ENCODE measurements at places on chromosomes 6 and 20. TPM values are rescaled to one million over a fixed set of nuclear protein-coding genes. Genes with fewer than 3 reads are reported as not detected.

The FAM110A gene
- 1.7 TPM for total RNA-seq

The SYTL3 gene
- 0.60 TPM for total RNA-seq

The RNF217 gene
- 23.4 TPM for total RNA-seq

The TPD52L1 gene
- total RNA-seq: 21.1 TPM

The RGS17 gene
- 14.0 TPM for total RNA-seq

The MAP3K5 gene
- total RNA-seq: 1.2 TPM

The COL9A3 gene
- 1.3 TPM for total RNA-seq

The ADTRP gene
- total RNA-seq: 0.52 TPM

The ZSCAN23 gene
- total RNA-seq: 7.9 TPM

The MAFB gene
- total RNA-seq: 18.7 TPM

GRCh38 chr20:1841554-1842140 is 53.6 kb upstream of the SIRPA start:
- no peak for ATAC-seq

DNA sequence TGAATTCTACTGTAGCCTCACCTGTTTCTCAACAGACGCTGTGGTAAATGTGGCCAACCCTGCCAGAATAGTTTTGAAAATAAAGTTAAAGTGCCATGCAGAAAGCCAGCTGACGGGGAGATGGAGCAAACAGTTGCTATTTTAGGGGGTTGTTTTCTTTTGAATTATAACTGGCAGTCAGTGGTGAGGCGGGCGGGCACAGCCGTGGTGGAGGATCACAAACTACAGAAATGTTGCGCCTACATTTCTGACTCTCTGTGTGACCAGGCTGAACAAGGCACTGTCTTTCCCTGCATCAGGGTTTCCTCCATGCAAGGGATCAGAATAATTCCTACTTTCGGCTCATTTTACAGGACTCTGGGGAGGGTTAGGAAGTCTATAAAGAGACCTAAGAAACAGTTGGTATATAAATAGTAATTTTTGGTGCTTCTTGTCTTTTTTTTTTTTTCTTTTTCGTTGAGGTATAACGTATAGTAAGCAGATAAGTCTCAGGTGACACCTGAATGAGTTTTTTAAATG is 17.2 kb downstream of the CHMP4B start:
- no peak for ATAC-seq

DNA sequence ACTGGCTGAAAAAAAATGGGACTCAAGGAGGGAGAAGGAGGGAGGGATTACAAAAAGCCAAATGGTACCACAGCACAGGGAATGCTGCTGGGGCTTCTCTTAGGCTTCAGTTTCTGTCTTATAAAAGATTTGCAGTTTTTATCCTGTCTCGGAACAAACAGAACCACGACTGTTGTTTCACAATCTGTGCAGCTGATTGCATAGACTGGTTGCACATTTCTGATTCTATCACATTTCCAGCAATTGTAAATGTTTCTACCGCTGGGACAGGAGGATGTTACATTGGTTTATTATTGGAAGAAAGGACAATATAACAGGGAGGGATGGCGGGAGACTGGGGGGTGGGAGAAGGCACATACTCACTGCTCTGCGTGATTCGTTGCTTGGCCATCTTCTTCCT is 73.5 kb upstream of the ARID1B start:
- ATAC-seq: no peak

DNA sequence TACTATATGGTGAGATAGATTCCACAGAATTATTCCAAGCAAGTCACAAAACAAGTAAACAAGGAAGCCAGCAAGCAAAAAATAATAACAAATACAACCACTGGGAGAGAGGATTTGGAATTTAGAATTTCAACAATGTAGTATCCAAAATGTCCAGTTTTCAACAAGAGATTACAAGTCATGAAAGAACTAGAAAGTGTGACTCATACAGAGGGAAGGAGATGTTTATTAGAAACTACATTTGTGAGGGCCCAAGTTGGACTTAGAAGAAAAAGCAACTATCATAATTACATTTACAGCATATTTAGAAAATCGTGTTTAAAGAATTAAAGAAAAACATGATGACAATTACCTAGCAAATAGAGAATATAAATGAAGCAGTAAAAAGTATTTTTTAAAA is 494.6 kb upstream of the ID4 start:
- ATAC-seq: no peak

- ATAC-seq: no peak
Measured at GRCh38 chr6:72864236-72864635, 242.4 kb downstream of the KCNQ5 start.

DNA sequence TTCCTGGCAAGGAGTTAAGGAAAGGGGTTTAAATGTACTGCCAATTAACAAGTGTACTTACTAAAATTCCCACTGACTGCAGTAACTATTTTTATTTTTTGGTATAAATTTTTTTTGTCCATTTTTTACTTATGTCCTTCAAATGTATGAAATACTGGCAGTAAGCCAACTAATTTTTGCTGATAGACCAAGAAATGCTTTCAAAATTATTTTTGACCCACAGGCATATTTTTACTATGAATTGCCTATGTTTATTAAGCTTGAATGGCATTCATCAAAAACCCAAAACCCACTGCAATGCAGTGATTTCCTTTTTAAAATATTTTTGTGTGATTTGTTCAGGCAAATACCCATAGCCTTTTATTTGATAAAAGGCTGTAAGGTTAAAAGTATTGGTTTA is 560.1 kb downstream of the UTRN start:
- ATAC-seq: no peak

DNA sequence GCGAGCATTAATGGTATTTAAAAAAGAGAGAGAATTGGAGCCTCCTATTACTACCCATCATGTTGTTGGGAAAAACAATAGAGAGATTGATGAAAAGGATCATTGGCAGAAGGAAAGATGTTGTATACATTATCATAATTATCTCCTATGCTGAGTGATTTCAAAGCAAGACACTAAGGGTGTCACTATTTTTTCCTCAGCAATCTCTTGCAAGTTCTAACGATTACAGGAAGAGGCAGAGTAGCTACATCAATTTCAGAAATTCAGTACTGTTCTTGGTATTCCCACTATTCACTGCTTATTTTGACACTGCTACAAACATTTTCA is 891.2 kb downstream of the C6orf118 start:
- ATAC-seq: peak; percentile 79

- no peak for ATAC-seq
Measured at GRCh38 chr6:2221726-2222274, 23.6 kb downstream of the GMDS start.

DNA sequence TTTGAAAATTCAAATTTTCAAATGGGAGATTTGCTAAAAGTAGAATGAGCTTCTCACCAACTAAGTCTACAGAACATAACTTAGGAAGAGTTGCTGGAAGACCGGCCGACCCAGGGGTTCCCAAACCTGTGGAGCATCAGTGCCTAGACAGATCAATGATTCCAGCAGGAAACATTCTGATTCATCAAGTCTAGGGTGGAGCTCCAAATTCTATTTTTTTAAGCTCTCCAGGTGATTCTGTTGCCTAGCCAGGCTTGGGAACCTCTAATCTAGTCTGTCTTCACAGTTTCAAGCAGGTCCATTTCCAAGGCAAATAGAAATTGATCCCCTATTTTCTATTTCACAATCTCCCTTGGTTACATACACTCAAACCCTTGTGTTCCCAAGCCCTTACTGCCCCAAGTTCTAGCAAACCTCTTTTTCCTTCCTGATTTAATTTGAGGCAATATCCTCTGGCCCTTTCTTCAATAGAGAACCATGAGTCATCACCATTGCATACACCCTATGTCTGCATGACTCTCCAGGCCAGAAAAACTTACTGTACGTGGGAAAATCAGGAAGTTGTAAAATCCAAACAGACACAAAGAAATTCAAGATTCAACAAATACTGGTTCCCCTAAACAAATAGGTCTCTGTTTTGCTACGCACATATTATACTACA is 8.9 kb downstream of the ATXN1 start:
- peak; percentile 80 for ATAC-seq

DNA sequence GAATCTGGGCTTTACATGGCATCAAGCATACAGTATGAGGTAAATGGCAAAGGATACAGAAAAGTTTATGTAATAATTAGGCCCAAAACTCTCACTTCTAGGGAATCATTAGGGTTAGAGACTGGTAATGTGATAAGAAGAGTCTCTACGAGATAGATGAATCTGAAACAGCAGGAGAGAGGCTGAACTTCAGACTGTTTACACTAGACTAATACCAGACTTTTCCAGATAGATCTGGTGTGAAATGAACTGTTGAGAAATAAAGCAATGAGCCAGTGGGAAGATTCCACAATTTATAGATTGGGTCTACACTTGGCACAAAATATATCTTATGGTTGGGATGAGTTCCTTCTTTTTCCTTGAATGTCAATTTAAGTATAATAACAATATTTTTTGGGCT is 134.3 kb downstream of the MAN1A1 start:
- ATAC-seq: no peak

GRCh38 chr6:80245043-80245442 is 138.6 kb downstream of the BCKDHB start:
- no peak for ATAC-seq

DNA sequence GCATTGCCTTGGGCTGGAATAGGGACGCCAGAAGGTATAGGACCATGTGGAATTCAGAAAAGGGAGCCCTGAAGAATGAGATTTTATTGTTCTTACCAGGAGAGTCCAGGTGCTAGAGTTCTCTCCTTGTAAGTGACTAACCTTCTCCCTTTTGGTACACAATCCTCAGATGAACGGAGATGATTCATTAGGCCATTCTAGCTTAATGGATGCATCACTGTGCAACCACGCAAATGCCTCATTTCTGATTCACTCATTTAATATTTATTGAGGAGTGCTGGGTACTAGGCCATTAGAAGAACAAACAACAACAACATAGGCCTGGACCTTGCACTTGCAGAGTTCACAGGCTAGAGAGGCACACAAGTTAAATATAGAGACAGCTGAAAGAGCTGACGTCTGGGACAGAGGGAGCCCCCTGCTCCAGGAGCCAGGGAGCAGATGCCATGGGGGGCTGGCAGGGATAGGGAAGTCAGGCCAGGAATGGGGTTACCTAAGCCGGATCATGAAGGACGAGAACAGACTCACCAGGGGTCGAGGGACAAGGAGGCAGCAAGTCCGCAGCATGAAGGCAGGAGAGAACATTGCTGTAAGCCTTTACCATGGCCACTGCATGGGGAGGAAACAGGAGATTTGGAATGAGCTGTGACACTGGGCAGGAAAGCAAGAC is 179.5 kb upstream of the AKAP12 start:
- peak; percentile 78 for ATAC-seq
